ENCODE measurements at places on chromosomes 12 and 14.

- DNase-seq = no peak
Observed at GRCh38 chr14:34649344-34649743, 19.4 kb upstream of the SNX6 start.

DNA sequence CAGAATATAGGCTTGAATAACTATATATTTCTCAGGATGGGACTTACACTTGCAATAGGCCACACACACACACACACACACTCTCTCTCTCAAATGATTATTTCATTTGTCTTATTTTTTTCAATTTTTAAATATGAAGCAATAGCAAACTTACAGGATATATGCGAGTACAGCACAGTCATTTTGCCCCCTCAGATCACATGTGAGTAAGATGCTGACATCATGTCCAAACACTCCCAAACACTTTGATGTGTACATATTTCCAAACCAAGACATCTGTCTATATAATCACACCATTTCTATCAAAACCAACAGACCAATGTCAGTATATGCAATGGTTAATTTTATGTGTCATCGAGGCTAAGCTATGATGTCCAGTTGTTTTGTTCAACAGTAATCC, 1535.9 kb upstream of the FLRT2 start:
- no peak for DNase-seq

DNA sequence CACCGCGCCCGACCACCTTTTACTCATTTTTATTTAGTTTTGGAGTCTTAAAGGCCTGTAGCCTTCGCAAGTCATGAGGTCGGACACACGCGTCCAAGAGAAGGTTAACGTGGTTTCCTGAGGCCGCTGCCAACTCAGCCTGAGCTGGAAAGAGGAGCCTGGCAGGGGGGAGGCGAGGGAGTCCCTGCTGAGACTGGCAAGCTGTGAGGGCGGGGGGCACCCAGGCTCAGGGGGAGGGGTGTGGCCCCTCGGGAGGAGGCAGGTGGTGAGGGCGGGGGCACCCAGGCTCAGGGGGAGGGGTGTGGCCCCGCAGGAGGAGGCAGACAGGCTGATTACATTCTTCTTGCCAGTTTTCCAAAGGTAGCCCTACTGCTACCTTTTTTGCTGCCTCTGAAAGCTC, 143.2 kb downstream of the PIWIL1 start:
- DNase-seq = no peak

- DNase-seq = no peak
Observed at GRCh38 chr14:99207456-99207855, 64.5 kb downstream of the BCL11B start.

GRCh38 chr12:126903027-126903876, 1363.7 kb upstream of the TMEM132C start:
- DNase-seq = no peak

- DNase-seq = no peak
Observed at GRCh38 chr14:24159777-24160498, 1.1 kb upstream of the IRF9 start.

DNA sequence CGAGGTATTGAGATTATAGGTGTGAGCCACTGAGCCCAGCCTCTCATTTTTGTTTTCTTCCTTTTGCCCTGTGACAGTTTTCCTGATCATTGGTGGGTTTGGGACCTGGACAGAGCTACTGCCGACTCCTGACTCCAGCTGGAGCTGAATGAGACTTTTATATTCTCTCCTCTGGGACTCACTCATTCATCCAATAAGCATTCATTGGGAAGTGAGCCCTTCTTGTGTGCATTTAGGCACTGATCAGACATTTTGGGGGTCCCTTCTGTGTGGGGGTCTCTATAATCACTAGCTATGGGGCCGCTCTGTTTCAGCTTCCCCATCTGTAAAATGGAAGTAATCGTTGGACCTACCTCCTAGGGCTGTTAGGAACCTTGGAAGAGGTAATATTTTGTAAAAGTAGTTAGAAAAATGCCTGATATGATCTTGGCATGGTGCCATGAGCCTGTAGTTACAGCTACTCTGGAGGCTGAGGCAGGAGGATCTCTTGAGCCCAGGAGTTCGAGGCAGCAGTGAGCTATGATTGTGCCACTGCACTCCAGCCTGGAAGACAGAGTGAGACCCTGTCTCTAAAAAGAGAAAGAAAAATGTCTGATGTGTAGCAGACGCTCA, 7.2 kb downstream of the SH2B3 start:
- DNase-seq = no peak

DNA sequence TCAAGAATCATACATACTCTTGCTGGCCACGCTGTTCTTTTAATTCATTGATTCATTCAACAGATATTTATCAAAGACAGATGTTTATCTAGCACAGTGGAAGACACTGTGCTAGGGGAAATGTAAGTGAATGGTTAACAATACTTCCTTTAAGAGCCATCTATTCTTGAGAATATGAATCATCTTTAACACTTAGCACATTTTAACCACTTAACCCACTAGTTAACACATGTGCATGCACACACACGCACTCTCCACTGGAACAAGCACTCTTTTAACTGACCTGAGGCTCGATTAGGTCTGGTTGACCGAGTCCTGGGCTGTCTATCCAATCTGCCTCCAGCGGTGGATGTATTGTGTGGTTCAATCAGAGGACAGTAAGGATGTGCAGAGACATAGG, 34.6 kb downstream of the LMNTD1 start:
- DNase-seq = no peak

- no peak for DNase-seq
Observed at GRCh38 chr12:51867796-51868428, 19.4 kb upstream of the FIGNL2 start.

DNA sequence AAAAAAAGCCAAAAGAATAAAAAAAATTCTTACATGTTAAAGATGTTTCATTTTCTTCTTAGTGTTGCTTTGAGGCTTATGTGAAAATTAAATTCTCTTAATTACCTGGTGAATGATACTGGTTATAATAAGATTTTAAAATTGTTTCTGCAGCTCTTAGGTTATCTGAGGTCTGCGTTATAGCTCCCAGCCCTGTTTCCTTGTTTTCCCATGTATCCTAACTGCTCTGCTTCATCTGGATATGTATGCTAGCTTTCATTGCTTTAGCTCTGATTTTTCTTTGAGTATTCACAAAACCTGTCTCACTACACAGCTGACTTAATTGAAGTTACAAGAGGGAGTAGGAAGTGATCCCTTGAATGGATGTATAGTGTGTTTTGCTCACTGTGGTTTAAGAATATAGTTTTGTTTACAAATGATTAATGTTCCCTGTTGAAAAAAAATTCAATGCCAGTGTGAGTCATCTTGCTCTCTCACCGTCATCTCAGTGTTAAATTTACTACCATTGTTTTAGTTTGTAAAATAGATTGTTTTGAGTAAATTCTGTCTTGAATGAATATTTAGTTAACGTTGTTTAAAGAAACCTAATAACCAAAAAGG, 26.8 kb downstream of the CPSF6 start:
- no peak for DNase-seq

DNA sequence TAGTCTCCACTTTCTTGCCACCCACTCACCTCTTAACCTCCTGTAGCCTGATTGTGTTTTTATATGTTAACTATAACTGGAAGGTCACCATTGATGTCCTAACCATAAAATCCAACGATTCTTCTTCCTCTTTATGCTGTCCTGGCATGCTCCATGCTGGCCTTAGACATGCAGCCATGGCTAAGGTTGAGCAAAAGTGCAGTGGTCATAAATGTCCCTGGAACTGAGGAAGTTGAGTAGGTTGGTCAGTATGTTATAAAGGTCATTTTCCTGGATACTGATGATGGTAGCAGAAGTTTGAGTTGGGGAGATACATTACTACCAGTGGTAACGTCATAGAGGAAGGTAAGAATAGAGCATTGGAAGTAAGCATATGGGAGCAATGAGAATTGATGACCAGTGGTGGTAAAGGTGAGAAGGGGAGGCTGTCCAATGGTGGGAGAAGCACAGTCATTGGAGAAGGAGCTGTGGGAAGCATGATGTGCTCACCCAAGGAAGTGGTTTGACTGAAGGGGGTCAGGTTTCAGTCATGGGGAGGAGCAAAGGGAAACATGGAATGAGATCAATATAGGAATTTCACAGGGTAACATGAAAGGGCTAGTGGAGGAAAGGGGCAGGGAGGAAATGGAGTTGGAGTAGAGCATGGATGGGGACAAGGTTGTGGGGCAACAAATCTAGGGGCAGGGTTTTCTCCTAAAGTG, 240.8 kb downstream of the DACT1 start:
- no peak for DNase-seq

GRCh38 chr12:694734-695503, 31.7 kb upstream of the NINJ2 start:
- DNase-seq = no peak

- no peak for DNase-seq
Observed at GRCh38 chr14:29717901-29718300, 209.7 kb downstream of the PRKD1 start.

GRCh38 chr14:58765418-58765831, 127.7 kb downstream of the DACT1 start:
- DNase-seq = no peak

- no peak for DNase-seq
Observed at GRCh38 chr12:57005980-57006808, at the start of gene ZBTB39. ZBTB39 (minus strand) TSS chr12:57006546; CDS start chr12:57004917, 1,629 bp downstream.

GRCh38 chr12:2244013-2244861, 191.4 kb downstream of the CACNA1C start:
- peak; percentile 86 for DNase-seq

DNA sequence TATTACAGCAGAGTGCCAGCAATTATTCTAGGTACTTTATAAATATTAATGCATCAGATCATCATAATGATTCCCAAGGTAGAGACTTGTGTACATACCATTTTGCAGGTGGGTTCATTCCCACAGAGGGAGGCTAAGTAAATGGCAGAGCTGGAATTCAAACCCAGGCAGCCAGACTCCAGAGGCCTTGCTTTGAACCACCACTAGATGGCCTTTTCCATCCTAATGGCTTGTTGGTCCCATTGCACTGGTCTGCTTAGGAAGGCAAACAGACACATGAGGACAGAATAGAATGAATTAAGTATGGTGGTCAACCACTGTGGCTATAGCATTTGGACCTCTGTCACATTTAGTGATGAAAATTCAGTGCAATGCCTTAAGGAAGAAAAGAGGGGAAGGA, 158.7 kb downstream of the METTL25 start:
- DNase-seq = no peak

- no peak for DNase-seq
Observed at GRCh38 chr14:89324501-89325298, 92.3 kb downstream of the FOXN3 start.

DNA sequence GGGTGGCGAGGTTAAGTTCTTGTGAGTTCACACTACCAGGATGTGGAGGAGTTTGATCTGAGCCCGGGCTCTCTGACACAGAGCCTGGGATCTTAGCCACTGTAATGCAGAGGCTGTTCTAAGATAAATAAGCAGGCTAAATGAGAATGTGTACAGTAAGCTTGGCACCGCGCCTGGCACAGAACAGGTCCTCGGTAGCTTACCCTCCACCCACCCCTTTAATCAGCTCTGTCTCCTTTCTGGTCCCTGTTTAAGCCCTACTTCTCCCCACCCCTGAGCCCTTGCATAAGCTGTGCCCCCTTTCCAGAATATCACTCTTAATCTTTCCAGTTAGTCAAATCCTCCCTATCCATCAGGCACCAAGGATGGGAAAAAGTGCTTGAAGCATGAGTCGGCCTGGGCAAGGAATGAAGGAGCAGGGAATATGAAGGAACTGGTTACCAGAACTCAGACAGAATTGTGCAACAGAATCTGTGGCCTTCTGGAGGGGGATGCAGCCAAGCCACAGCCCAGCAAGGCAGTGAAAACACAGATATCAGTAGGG, 32.8 kb upstream of the CMKLR1 start:
- DNase-seq = peak; percentile 65

GRCh38 chr12:27901959-27902358, 70.6 kb downstream of the PTHLH start:
- no peak for DNase-seq

GRCh38 chr12:114780746-114781399, 96.9 kb upstream of the TBX3 start:
- no peak for DNase-seq

- DNase-seq = no peak
Observed at GRCh38 chr14:65357113-65357512, 55.4 kb upstream of the FUT8 start.

GRCh38 chr14:34741840-34742239, 27.4 kb upstream of the CFL2 start:
- no peak for DNase-seq

DNA sequence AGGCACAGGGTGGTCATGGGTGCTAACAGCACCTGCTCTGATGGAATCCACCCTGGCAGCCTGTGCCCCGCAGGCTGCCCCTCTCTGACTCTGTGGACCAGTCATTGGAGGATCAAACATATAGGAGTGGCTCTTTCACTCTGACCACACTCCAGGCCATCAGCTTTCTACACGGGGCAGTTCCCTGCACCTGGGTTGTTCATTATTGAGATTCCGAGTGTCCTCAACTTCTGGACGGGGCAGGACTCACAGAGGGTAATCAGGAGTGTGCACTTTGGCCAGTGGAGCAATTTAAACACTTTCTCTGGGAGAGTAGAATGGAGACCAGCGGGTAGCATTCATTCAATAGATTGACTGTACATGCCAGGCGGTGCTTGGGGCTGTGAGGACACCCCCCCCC, 94.8 kb downstream of the NINJ2 start:
- DNase-seq = no peak

- DNase-seq = no peak
Observed at GRCh38 chr14:96168581-96168980, 36.1 kb upstream of the BDKRB2 start.

- no peak for DNase-seq
Observed at GRCh38 chr12:66288121-66288520, 14.2 kb upstream of the HELB start.

- no peak for DNase-seq
Observed at GRCh38 chr12:531951-532585, 72.3 kb downstream of the B4GALNT3 start.

DNA sequence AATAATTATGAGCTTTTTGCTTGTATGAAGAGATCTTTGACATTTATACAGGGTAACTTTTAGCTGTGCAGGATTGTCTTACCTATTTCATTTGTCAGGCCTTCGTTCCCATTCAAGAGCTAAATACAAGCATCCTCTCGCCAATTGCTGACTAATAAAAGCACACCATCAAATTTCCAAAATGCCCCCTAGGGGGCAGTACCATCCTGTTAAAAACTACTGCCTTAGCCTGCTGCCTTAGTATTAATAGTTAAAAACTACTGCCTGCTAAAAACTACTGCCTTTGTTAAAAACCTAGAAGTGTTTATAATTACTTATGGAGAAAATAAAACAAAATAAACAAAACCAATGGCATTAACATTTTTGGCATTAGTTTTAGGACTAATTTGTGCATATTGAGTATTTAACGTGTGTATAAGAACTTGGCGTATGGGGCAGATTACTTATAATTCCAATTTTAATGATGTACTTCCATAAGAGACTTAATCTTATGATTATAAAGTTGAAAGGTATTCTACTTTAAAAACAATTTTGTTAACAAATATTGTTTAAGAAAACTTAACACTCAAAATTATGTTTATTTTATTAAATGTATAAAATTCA, 3.0 kb upstream of the IFI27L2 start:
- DNase-seq = no peak

GRCh38 chr12:64457032-64457431, 5.1 kb downstream of the TBK1 start:
- no peak for DNase-seq

DNA sequence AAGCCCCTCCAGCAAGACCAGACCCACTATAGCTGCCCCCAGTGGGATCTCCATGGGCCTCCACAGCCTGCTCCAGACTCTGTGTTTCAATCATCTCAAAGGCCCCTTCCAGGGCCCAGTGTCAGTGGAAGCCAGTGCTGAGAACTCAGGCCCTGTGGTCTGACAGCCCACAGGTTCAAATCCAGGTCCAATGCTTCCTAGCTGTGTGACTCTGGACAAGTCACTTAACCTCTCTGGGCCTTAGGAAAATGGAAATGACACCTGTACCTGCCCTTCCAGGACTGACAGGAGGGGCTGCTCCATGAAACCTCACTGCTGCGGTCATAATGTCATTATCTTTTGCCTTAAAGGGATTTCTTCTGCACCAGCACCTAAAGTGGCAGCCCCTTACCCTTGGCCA, 101.9 kb downstream of the NCOR2 start:
- no peak for DNase-seq
